ENCODE measurements at places on chromosomes 4 and X.

DNA sequence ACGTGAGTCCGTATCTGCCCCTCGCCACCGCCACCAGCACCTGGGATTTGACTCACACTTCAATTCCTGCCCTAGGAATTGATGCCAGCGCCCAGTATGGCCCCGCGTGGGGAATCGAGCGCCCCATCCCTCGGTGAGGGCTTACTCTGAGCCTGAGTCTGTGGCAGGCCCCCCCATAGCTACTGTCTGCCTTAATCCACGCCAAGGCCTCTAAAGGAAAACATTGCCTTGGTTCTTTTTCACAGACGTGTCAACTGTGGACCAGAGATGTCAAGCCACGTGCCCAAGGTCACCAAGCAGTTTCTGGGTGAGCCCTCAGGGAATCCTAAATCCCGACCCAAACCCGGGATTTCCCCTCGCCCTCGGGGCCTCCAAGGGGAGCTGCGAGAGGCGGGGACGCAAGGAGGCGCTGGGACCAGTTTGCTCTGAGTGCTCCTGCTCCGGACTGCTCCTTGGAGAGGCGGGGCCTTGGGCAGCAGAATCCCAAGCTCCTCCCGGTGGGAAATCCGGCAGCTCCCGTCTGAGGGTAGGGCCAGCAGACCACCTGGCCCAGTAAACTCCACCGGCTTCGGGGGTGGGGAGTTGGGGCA is 12.9 kb downstream of the MSX1 start:
- DNase-seq = no peak

DNA sequence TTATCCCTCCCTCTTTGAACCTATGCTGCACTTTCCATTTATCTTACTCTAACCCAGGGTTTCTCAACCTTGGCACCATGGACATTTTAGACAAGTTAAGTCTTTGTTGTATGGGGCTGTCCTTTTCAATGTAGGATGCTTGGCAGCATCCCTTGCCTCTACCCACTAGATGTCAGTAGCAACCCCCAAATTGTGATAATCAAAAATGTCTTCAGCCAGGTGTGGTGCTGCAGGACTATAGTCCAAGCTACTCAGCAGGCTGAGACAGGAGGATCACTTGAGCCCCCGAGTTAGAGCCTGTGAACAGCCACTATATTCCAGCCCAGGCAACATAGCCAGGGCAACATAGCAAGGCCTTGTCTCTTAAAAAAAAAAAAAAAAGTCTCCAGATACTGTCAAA is 7.0 kb downstream of the LRCH2 start:
- no peak for DNase-seq

GRCh38 chrX:153763989-153764755 is at the start of gene PLXNB3:
Gene PLXNB3 (plus strand): TSS chrX:153764249. CDS start chrX:153765536, 1,287 bp downstream.
- peak; percentile 78 for DNase-seq

- no peak for DNase-seq
Measured at GRCh38 chr4:100240008-100240407, 49.7 kb upstream of the DDIT4L start.

- DNase-seq = no peak
Measured at GRCh38 chr4:22483551-22483981, 32.3 kb downstream of the ADGRA3 start.

DNA sequence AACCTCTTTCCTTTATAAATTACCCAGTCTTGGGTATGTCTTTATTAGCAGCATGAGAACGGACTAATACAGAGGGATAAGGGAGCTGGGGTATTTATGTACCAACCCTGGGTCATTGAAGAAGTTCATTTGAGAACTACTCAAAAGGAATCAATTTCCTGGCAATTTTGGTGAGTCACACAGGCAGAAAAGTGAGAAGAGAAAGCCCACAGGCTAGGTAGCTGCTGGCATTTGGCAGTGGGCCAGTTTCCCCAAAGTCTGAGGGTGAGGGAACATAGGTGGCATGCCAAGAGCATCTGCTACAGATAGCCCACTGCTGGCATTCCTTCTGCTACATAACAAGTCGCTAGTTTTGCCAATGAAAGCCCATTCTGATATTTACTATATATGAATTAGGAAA is 411.2 kb downstream of the MID1IP1 start:
- DNase-seq = peak; percentile 42

- DNase-seq = no peak
Measured at GRCh38 chr4:124753941-124754581, 41.5 kb upstream of the ANKRD50 start.

DNA sequence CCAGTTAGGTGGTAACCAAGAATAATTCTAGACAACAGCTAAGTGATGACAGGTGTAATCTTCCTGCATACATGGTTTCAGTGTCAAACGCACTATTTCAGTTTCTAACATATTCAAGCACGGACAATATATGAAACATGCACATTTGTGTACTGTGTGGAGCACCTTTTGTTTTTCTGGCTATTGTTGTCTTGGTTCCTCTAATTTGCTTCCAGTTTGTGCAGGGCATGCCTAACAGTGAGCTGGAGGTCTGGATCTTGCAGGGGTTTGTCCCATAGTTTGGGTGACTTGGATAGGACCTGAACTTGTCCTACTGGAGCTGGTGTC is 70.5 kb upstream of the TBC1D9 start:
- no peak for DNase-seq

DNA sequence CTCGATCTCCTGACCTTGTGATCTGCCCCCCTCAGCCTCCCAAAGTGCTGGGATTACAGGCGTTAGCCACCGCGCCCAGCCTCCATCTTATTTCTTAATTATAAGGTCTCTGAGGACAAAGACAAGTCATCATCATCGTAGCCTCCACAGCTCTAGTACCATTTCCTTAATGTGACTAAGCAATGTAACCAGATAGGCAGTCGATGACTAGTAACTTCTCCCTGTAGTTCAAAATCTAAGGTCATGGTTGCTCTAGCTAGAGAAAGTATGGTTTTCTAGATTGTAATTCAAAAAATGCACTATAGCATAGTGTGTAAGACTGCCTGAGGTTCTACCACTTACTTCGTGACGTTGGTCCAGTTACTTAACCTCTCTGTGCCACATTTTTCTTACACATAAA is 6.9 kb downstream of the SLC39A8 start:
- no peak for DNase-seq

DNA sequence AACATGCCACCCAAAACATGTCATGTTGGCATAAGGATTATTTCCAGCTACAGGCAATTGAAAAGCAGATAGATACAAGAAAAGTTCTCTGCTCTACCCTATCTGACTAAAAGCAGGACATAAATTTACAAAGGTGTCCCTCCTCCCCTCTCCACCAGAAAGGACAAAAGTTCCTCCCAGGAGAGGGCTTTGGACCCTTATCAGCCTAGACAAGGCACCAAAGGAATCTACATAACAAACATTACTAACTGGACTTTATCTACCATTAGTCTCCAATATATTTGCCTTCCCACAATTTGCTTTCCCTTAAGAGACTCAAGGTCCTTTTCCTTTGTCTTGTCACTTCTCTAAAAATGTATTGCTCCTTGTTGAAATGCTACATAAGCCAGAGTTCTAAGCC is 55.6 kb downstream of the ADGRA3 start:
- DNase-seq = no peak

GRCh38 chrX:20529301-20529700 is 262.6 kb upstream of the RPS6KA3 start:
- no peak for DNase-seq

DNA sequence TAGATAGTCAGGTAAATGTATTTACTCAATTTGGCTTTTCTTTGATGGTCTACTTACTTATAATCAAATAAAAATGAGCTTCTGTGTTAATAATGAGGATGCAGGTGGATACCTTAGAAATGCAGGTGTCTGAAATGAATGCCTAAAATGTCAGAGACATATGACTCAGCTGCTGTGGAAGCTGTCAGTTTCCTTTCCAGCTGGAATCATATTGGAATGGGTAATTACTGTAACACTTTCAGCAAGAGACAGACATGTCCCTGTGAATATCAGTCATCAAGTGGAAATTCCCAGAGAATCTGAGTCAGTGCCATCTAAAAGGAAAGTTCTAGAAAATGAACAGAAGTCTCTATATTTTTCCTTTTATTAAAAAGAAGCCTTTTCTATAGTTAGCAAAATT is 783.0 kb upstream of the AADAT start:
- no peak for DNase-seq

DNA sequence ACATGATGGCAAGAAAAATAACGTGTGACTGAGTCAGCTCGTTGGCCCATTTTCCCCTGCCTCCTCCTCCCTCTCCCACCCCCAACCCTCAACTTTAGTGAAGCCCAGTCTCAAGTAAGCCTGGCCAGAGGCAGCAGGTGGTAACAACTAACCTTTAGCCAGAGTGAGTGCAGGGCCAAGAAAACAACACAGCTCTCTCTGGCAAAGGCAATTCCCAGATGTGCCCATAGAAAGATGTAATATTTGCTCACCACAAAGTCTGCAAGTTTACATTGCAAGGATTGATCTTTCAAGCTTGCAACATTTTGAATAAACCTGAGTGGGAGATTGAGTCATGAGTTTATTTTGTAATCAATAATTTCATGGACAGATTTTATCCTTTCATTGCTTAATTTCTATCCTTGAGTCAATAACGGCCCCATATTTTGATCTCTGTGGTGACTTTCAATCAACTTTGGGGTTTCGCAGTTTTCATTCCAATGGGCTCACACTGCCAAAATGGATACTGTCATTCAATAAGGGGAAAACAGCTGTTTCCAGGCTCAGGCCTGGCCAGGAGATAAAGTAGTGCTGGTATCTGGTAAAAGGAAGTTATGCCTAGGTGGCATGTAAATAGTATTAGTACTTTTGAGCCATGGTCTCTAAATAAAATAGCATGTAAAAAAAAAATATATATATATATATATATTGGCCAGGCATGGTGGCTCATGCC is 130.7 kb upstream of the TMEM164 start:
- no peak for DNase-seq

GRCh38 chrX:68018248-68019203 is 414.8 kb downstream of the OPHN1 start:
- peak; percentile 4 for DNase-seq

DNA sequence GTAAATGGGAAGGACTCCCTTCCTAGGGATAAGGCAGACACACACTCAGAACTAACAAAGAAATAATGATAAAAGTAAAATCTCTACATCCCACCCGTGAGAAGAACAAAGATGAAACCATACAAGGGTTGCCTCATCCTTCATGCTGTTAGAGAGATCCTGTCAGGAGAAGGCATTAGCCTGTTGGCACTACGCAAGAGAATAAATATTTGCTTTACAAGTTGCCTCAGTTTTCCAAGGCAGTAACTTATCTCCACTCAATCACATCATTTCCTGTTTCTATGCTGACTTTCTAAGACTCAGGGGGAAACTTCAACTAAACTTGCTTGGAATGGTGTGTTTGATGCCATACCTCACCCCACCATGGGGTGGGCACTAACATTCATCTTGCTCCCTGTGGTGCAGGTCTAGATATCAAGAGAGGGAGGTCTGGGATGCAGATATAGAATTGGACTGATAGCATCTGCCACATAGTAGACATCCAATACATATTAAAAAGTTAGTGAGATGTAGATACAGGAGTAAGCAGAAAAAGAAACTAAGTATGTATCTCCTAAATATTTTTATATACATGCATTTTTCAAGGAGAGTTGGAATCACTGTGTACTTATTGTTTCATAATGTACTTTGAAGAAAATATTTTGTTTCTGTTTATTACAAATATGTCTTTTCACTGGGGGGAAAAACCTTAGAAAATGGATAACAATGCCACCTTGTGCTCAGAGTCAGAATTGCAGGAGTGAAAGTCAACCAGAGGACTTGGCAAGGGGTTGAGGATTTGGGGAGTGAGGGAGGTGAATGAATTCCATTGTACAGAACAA is 57.2 kb upstream of the BEX4 start:
- peak; percentile 2 for DNase-seq

DNA sequence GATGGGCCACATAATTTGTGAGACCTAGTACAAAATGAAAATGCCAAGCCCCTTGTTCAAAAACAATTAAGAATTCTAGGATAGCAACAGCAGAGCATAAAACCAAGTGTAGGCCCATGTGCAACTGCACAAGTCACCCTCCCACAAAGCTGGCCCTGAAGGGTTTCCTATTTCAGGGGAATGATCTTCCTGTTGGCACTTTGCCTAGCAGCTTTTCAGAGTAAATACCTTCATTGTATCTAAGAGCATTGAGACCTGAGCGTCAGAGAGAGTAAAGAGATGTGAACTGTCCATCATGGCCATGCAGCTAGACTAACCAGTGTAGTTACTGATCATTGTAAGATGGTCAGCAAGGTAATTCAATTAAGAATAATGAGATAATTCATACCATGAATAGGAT is 113.6 kb downstream of the CNKSR2 start:
- no peak for DNase-seq

DNA sequence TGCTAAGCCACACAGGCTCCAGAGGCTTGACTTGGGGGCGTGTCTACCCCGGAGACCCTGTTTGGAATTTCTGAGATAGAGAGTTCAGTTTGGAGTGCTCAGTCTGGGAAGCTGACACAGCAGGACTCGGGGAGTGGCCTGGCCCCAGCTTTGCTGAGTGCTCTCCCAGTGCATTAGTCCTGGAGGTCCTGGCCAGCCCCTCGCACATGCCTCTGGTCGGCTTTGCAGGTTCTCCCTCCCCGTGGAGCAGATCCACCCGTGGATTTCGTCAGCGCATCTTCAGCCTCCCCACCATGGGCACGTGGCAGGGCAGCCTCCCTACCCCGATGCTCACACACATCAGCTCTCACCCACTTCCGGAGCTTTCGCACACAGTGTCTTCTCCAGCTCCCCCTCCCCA is 65.2 kb downstream of the PSAPL1 start:
- no peak for DNase-seq

DNA sequence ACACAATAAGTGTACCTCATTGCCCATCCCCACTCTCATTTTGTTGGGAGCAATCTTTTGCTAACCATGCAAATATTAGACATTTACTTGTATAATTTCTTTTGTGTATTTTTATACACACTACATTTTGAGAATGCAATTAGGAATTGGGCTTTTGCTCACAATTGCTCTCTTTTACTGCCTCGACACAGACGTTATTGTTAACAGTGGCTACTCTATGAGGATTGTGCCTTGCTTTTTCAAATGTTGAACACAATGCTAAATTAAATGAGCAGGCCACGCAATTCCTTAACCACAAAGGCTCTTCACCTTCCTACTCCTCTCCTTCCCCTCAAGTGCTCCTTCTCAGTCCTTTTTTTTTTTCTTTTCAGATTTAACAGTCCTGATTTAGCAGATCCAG is 42.8 kb upstream of the HPF1 start:
- no peak for DNase-seq
